GM04504 (cell line): ENCODE measurements at places on chromosomes 12 and 14.
A peak's percentile ranks its signal among the peaks of the same experiment; 100 is the strongest.

DNA sequence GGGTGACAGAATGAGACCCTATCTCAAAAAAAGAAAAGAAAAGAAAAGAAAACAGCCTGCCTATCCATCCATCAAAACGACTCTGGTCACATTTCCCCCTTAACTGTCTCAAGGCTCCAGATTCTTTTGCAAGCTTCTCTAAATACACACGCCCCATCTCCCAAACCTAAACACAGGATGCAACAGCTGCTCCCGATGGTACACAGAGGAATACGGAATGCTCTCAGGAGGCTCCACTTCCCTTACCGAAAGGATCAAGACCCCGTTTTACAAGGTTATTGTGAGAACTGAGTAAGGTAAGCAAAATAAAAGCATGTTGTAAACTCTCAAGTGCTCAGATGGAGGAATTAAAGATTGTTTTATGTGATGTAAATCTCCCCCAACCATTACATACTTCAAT lies 62.3 kb downstream of the NT5DC3 start:
- no peak for DNase-seq

DNA sequence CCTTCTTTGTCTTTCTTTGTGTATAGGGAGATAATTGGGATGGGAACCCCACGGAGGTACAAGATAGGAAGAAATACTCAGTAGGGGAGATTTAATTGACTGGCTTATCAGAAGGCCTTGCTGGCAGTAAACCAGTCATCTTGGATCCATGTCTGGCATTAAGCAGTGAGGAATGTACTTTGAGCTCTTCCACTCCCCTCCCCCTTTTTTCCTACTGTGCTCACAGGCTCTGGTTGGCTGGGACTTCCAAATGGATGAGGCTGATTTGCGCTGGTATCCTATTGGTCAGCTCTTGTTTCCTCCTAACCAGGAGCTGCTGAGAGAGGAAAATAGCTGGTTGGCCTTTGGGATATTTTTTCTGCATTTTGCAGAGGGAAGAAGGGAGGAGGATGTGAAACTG lies 24.7 kb downstream of the NGDN start:
- DNase-seq = no peak

DNA sequence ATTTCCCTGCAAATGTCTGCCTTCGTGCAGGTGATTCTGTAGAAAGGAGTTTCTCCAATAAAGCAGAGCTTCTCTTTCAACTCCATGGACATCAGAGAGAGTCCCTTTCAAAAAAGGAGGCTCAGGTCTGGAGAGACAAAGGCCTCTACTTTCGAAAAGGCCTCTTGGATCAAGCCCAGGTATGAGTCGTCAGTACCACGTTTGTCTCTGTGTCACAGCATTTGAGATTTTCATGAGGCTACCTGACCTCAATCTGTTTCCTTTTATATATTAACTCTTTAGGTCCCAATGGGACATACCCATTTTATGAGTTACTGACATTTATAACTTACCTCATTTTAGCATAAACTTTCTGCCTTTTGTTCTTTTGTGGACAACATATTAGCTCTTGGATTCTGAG lies 290.8 kb downstream of the RPAP3 start:
- no peak for DNase-seq

DNA sequence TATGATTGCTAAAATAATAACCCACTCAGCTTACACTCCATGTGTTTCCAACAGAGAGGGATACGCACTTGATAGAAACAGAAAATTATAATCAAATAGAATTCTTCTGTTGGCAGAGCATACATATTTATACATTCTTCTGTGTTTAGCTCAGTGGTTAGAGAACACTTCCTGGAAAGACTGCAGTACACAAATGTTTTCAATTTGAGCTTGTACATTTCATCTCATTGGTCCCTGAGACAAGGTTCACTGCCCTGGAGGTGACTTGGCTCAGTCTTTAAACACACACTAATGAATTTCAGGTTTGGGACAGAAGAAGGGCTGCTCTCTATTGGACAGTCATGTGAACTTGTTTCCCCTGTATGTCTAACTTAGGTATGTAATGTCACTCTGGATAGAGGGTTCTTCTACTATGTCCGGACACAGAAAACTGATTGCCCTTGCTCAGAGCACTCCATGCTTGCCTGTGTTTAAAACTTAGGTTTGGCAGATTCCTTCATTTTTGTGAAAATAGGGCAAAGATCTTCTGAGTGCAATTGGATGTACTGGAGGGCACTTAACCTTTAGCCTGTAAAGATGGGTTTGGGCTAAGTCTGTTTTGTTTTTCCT lies 22.9 kb downstream of the PROX2 start:
- peak; percentile 65 for DNase-seq

DNA sequence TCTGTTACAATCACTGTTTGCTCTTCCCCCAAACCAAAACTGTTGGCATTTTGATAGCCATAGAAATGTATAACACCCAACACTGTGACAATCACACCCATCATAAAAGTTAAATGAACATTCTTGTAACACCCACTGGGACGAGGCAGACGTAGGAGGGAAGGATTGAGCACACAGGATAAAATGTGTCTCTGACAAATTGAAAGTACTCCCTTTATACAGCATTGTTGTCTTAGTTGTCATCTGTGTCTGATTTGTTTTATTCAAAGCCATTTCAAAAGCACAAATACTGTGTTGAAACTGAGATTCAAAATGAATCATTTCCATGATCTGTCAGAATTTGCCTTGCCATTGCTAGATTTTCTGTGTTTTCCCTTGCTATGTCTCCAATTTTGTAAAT lies 436.3 kb downstream of the TMTC2 start:
- DNase-seq = no peak

DNA sequence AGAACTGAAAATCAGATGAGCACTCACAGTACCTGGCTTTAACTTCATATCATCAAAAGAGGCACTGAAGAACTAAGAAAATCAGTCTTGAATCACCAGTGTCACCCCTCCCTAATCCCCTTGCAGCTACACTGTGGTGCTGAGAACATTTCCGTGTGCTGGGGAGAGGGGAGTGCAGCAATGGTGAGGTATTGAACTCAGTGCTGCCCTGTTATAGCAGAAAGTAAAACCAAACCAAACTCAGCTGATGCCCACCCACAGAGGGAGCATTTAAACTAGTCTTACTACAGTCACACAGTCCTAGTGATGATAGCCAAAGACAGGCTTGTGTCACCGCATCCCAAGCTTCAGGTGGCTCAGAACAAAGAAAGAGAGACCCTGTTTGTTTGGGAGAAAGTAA lies 122.1 kb downstream of the CPNE8 start:
- no peak for DNase-seq

DNA sequence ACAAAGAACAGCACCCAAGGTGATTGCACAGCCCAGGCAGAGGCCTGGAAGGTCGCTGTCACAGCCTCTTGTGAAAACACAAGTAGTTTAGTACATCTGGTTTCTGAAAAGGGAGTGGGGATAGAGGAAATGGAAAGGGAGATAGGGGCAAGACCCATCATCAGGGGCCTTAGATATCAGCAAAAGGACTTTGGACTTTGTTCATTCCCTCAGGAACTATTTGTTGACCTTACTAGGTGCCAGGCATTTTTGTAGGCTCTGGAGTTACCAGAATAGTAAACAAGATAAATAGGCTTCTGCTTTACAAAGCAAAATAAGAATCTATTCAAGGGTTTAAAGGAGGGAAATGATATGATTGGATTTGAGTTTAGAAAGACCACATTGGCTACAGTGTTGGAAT lies 199.4 kb upstream of the CDKN3 start:
- DNase-seq = no peak

- no peak for DNase-seq
These were observed 39.7 kb downstream of the CPSF6 start for GRCh38 chr12:69278814-69279782.

DNA sequence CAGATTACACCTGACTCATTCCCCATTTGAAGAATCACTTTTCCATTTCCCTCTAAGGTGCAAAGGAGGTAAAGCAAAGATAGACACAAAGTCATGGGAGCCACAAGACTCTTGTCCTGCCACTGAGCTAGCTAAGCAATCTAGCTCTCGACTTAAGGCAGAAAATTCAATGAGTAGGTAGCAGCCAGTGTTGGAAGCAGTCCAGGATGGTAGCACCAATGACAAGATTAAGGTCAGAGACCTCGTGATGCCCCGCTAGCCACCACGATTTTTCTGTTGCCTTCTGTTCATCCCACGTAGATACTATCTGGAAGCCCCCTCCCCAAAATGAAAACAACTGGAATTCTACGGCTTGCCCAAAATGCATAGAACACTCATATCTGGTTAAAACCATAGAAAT lies 1.4 kb downstream of the VAMP1 start:
- no peak for DNase-seq

DNA sequence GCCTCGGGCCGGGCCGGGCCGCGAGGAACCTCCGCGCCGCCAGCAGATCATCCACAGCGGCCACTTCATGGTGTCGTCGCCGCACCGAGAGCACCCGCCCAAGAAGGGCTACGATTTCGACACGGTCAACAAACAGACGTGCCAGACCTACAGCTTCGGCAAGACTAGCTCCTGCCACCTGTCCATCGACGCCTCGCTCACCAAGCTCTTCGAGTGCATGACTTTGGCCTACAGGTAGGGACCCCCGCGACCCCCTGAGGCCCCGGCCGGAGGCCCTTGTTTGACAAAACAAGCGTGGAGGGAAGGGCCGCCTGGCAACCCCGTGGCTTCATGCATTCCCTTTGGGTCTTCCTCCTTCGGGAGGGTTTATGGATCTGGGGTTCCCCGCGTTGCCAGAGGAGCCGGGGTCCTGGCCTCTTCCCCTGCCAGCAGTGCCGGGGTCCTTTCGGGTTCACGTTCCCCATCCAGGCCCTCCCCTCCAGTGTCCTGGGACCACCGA lies 526 bp downstream of the MLXIP start:
- DNase-seq = no peak

DNA sequence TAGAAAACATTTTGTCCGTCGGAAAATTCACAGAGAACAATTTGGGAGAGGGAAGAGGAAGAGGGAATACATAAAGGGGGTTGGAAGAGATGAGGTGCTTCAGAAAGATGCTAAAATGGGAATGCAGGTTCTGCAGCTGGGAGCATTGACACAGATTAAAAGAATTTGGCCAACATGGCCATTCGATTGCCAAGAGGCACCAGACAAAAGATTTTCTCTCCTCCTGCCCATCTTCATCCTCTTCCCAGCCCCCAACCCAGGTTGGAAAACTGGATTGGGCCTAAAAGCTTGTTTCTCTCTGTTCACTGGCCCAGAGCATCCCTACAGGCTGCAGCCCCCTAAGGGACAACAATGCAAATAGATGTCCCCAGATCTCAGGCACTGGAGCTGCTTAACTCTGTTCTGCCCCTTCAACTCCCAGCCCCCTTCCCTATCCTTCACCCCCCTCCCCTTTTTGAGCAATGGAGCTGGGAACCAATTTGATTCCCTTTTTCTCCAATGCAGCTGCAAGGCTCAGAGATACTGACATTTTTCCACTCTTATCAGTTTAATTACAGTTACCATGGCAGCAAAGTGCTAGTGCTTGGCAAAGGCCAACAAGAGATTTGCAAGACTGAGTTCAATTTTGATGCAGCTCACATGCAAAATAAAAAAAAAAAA lies 1.9 kb downstream of the LMO3 start:
- DNase-seq = no peak

- DNase-seq = peak; percentile 55
These were observed 42.1 kb upstream of the LGR5 start for GRCh38 chr12:71397433-71397954.

DNA sequence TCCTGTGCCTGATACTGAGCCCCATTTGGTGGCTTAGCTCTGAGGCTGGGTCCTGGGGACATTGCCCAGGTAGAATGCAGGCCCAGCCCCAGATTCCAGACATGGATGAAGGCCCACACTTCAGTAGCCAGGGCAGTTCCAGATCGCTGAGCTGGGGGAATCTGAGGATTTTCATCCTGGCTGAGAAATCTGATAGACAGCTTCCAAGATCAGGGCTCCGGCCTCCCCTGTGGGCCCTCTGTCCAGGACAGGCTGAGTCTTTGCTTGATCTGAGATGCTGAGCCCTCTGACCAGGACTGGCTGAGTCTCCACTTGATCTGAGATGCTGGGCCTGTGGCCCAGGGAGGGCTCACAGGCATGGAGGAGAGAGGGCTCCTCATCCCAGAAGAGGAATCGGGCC lies 3.3 kb upstream of the RASAL1 start:
- DNase-seq = no peak

DNA sequence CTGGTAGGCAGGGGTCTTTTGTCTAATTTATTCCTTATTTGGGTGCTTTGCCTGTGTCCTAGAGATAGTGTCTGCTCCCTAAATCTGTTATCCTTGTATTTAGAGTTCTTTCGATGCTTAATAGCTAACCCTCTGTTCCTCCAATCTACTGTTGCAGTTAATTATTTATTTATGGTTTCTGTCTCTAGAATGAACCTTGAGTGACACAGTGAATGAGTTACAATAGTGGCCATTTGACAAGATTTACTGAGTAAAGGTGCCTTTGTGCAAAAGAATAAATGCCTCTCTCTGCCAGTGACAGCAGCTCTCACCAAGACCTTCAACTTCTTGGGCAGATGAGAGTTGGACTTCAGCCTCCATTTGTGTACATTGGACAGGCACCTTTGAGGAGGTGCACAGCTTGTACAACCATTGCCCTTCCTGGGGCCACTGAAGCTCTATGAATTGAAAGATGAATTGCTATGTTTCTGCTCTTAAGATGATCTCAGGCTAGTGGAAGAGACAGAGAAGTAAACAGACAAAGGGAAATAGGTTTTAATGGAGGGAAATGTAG lies 165.9 kb downstream of the DERA start:
- no peak for DNase-seq

GRCh38 chr12:51430196-51430895 lies 5.7 kb downstream of the SLC4A8 start:
- DNase-seq = no peak

GRCh38 chr12:103880299-103881142 lies 39.5 kb upstream of the NT5DC3 start:
- no peak for DNase-seq

DNA sequence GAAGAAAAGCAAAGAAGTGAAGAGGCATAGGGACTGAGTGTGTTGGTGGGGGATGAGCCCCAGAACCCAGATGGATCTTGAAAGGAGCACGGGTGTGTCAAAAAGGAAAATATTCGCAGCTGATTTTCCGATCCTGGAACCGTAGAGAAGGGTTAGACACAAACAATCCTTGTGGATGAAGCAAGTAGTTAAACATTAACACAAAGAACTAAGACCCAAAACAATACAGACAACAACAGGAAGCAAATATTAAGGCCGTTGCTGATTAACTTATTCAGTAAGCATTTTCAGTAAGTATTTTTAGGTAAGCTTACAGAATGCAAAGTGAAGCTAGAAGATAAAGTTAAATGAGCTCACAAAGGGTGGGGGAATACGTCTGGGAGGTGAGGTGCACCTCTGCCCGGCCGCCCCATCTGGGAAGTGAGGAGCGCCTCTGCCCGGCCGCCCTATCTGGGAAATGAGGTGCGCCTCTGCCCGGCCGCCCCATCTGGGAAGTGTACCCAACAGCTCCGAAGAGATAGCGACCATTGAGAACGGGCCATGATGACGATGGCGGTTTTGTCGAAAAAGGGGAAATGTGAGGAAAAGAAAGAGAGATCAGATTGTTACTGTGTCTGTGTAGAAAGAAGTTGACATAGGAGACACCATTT lies 62.8 kb upstream of the PRB2 start:
- no peak for DNase-seq

- no peak for DNase-seq
These were observed 1.3 kb downstream of the TRHDE start for GRCh38 chr12:72273499-72273837.

GRCh38 chr14:76923431-76924370 lies 97.5 kb downstream of the LRRC74A start:
- no peak for DNase-seq

GRCh38 chr14:52248057-52248456 lies 19.4 kb upstream of the PTGDR start:
- DNase-seq = no peak

GRCh38 chr14:69685716-69686115 lies 74.3 kb downstream of the SUSD6 start:
- no peak for DNase-seq

- DNase-seq = no peak
These were observed 23.3 kb downstream of the STXBP6 start for GRCh38 chr14:25026476-25027137.
